HCT116 (cell line): ENCODE measurements at places on chromosomes 3 and 15. TPM values are rescaled to one million over a fixed set of nuclear protein-coding genes. Genes with fewer than 3 reads are reported as not detected.
A peak's percentile ranks its signal among the peaks of the same experiment; 100 is the strongest.

DNA sequence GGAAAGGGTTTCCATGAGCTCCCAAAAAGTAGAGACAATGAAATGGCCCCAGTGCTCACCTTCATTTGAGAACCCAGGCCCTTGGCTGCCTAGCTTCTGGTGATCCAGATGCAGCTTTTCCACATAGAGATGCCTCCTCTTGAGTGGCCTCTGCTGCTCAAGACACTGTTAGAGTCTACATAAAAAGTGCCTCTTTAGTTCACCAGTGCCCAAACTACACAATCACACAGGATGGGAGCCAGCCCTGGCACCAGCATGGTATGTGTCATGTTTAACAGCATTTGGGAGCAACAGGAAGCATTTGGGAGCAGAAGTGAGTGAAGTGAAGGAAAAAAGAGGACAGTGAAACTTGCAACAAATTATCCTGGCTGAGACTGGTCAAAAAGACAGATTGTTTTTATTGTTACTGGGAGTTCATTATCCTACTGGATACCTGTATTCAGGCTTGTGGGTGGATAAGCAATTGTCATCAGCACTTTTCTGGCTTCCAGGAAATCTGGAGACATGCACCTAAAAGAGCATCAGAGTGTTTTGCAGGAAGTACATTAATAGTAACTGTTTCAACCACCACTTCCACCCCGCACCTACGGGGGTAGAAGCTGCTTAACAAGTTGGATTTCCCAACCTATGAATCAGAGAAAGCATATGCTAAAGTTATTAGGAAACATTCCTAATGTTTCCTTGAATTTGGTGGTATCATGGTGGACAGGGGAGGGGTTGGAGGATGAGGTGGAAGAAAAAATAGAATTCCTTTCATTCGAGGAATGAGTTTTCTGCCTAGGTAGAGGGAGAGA is 416.2 kb downstream of the IGSF11 start:
- H3K27me3 ChIP-seq: no peaks in the 10 kb centered on the region
- H3K27ac ChIP-seq: no peak overlapping the region
- no peaks in the 10 kb centered on the region for H3K4me1 ChIP-seq
- DNase-seq: no peak
- H3K4me3 ChIP-seq: no peak overlapping the region

DNA sequence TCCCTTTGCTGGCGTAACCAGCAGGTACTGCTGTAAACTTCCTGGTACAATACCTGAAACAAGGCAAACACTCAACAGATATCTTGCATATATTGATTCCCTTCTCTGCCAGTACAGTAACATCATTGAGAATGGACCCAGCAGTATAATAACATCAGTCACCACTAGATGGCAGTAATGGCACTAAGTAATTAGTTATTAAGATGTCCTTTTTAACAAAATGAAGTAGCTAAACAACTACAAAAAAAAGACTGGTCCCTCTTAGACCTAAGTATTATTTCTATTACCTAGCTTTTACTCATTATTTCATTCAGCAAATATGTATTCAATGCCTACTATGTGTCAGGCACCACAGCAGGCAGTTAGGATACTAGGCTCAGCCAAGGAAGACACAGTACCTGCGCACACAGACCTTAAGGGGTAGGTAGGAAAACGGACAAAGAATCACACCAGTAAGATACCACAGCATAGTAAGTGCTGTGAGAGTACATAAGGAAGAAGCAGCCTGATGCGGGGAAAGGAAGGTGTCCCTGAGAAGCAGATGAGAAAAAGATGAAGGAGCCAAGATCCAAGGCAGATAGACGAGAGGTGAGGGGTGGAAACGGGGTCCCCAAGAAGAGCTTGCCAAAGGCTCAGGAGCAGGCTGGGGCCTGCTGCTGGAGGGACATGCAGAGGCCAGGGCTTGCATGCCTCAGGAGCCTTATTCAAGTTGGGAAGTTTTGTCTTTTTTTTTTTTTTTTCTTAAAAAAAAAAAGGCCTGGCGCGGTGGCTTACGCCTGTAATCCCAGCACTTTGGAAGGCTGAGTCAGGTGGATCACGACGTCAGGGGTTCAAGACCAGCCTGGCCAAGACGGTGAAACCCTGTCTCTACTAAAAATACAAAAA is 102.7 kb upstream of the CHD2 start:
- no peaks in the 10 kb centered on the region for H3K27me3 ChIP-seq
- H3K27ac ChIP-seq: 0 out of 2 replicates have a peak overlapping the region, but pooled peaks have one; percentile 1
- H3K36me3 ChIP-seq: no peaks in the 10 kb centered on the region
- DNase-seq: peak; percentile 73

GRCh38 chr3:66082679-66083078 is 44.0 kb upstream of the MAGI1 start:
- H3K4me1 ChIP-seq: peaks cover 7% of the 10 kb centered on the region; the same call in 1 of the 2 replicates
- no peak for DNase-seq
- no peaks in the 10 kb centered on the region for H3K36me3 ChIP-seq
- no peak overlapping the region for H3K27ac ChIP-seq

- H3K4me1 ChIP-seq: peaks cover 30% of the 10 kb centered on the region
- DNase-seq: no peak
- H3K36me3 ChIP-seq: no peaks in the 10 kb centered on the region
Measured at GRCh38 chr3:4899710-4900109, 79.5 kb upstream of the BHLHE40 start.

RTP2 gene
- not detected for total RNA-seq

DNA sequence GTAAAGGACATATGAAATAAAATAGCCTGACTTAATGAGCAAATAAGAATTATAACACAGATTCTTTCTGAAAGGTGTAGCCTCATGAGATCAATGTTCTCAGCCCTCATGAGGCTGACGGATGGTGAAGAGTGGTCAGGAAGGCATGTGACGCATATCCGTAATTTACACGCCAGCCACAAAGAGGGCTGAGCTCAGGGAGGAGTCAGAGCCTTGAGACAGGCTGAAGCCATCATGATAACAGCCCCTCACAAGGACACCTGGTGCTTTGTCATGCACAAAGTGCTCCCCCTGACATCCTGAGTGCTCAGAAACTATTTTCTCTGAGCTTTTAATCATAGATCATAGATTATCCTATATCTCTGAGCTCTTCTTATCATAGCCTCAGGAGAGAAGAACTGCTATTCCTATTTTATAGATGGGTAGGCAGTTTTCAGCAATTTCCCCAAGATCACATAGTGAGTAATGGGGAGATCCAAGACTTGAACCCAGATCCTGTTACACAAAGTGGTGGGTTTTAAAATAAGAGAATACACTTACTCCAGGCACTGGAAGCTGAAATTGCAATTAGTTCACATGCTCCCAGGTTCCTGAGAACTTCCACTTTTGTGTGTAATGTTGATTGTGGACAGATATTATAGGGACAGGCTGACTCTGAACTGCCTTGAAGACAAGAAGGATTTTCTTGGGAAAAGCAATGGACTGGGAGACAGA is 267.1 kb downstream of the RPLP1 start:
- DNase-seq: no peak
- H3K27me3 ChIP-seq: peaks cover 5% of the 10 kb centered on the region; the same call in 1 of the 2 replicates
- no peaks in the 10 kb centered on the region for H3K36me3 ChIP-seq
- no peak overlapping the region for H3K27ac ChIP-seq

CMTM8 gene
- 19.4 TPM for total RNA-seq

SLC2A2 gene
- not detected for total RNA-seq

DNA sequence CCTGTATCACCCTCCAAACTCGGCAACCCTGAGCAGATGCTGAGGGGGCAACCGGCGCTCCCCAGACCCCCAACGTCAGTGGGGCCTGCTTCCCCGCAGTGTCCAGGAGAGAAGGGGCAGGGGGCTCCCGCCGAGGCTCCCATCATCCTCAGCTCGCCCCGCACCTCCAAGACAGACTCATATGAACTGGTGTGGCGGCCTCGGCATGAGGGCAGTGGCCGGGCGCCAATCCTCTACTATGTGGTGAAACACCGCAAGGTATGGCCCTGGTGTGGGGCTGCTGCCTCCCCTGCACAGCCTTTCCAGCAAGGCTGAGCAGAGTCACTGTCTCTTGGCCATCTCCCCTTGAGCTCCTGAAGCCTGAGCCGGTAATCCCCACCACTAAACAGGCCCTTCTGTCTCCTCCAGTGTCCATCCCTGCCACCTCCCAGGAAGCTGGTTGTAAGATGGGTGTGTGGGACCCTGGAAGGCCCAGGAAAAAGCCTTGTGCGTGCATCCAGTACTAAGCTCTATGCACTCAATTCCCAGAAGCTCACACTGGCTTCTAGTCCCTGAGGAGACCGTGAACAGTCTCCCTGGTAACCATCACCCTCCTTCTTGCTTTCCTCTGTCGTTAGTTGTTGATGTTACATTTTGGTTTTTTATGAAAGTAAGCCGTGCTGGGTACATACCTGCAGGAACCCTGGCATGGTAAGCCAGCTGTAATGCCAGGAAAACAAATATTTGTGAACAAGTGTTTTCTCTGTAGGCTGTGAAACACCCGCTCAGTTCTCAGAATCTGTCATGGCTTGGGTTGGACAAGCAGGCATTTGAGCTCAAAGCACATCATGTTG is 63.3 kb downstream of the BOC start:
- peaks cover 10% of the 10 kb centered on the region; the same call in 1 of the 2 replicates for H3K4me1 ChIP-seq
- H3K4me3 ChIP-seq: no peak overlapping the region
- no peaks in the 10 kb centered on the region for H3K27me3 ChIP-seq
- no peaks in the 10 kb centered on the region for H3K36me3 ChIP-seq
- DNase-seq: no peak
- no peak overlapping the region for H3K27ac ChIP-seq

MYL3 gene
- not detected for total RNA-seq

NANOGP8 gene
- total RNA-seq: not detected

DNA sequence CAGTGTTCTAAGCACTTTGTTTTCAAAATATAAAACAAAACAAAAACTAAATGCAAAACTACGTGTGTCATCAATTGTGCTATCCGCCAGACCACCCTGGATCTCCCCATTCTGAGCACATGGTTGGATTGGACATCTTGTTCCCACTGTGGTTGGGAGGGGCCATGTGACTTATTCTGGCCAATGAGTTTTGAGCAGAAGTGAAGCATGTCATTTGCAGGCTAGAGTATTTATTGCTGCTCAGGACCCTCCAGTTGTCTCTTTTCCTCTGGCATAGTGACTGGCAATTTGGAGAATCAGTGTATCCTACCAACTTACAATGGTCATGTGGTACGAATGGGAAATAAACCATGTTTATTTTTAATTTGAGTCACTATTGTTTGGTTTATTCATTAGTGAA is 70.2 kb upstream of the ST8SIA2 start:
- H3K4me1 ChIP-seq: no peaks in the 10 kb centered on the region
- H3K4me3 ChIP-seq: no peak overlapping the region
- no peak for DNase-seq
- H3K36me3 ChIP-seq: no peaks in the 10 kb centered on the region
- H3K27me3 ChIP-seq: peaks cover 50% of the 10 kb centered on the region

GRCh38 chr3:124851905-124852304 is 35.3 kb downstream of the ITGB5 start:
- H3K27ac ChIP-seq: no peak overlapping the region
- no peaks in the 10 kb centered on the region for H3K4me1 ChIP-seq
- no peak for DNase-seq
- peaks cover 6% of the 10 kb centered on the region; the same call in 1 of the 2 replicates for H3K36me3 ChIP-seq
- no peak overlapping the region for H3K4me3 ChIP-seq

DNA sequence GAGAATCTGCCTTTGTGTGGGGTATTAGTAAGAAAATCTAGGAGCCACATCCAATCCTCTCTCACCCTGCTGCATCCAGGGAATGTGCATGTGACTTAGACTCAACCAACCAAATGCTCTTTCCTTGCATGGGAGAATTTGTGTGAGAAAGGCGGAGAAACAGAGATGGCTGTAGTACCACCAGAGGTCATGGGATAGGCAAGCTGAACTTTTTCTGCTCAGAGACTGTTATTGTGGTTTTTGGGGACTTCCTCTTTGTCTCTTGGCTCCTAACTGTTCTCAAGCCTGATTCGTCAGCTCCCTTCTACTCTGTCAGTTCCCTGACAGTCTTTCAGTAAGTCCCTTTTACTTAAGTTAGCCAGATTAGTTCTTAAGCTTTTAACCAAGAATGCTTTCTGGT is 2.6 kb upstream of the ZSCAN2 start:
- H3K4me1 ChIP-seq: peaks cover 2% of the 10 kb centered on the region
- H3K27ac ChIP-seq: no peak overlapping the region
- H3K27me3 ChIP-seq: no peaks in the 10 kb centered on the region
- no peak for DNase-seq
- H3K4me3 ChIP-seq: no peak overlapping the region
- H3K36me3 ChIP-seq: no peaks in the 10 kb centered on the region

DNA sequence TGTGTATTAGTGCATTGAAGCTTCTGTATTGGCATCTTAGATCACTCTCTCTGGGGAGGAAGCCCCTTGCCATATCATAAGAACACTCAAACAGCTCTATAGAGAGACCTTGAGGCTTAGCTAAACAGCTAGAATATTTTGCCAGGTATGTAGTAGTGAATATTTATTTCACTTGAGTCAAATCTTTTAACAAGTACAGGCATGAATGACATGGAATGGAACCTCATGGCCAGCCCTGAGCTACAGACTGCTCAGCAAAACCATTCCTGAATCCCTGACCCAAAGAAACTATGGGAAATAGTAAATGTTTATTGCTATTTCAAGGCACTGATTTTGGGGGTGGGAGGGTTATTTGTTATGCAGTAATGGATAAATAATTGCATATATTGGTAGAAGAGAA is 604.8 kb downstream of the MECOM start:
- H3K27me3 ChIP-seq: no peaks in the 10 kb centered on the region
- no peak for DNase-seq
- no peak overlapping the region for H3K4me3 ChIP-seq
- H3K27ac ChIP-seq: no peak overlapping the region
- H3K36me3 ChIP-seq: no peaks in the 10 kb centered on the region
- no peaks in the 10 kb centered on the region for H3K4me1 ChIP-seq

DNA sequence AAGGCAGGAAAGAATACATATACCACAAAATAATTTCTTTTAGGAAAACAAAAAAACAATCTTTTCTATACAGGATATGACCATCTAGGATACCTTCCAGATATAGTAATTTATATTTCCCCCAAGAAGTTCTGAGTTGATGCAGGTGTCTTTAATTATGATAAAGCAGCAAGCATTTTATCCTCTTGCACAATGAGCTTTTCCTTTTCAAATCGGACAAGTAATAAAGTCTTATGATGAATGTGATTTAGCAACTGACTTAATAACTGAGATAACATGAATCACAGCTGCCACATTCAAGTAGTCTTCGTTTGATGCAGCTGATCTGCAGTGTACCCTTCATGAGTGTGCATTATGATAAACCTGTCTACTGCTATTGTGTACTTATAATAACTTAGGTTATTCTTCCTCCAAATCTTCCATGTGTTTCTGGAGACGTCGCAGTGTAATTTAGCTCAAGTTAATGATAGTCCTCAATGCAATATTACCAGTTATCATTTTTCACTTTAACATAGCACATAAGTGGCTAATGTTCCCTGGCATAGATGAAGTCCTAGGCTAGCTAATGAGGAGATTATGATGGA is 260.3 kb upstream of the MRPL3 start:
- H3K4me1 ChIP-seq: no peaks in the 10 kb centered on the region
- no peak for DNase-seq
- H3K4me3 ChIP-seq: no peak overlapping the region
- no peak overlapping the region for H3K27ac ChIP-seq
- peaks cover 41% of the 10 kb centered on the region for H3K27me3 ChIP-seq
- no peaks in the 10 kb centered on the region for H3K36me3 ChIP-seq

DNA sequence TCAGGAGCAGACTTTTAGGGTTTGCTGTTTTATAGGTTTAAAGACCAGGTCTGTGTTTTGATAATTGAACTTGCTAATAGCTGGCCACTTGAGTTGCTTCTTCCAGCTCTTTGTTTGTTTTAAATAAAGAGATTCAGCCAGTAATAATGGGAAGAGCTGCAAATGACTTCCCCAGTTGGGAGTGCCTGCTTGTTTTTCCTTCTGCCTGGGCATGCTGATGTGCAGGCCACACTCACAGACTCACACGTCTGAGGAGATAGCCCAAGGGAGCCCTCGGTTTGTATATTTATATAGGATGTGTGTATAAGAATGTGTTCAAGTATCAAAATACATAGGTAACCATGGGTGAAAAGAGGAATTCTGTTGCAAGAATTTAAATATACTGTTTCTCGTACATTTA is 78.2 kb upstream of the BOC start:
- H3K36me3 ChIP-seq: no peaks in the 10 kb centered on the region
- no peaks in the 10 kb centered on the region for H3K4me1 ChIP-seq
- no peak overlapping the region for H3K4me3 ChIP-seq
